D721Med (cell line): ENCODE measurements at places on chromosomes 6 and 20.

- DNase-seq: no peak
Measured at GRCh38 chr6:52635049-52635577, 35.8 kb upstream of the TMEM14A start.

DNA sequence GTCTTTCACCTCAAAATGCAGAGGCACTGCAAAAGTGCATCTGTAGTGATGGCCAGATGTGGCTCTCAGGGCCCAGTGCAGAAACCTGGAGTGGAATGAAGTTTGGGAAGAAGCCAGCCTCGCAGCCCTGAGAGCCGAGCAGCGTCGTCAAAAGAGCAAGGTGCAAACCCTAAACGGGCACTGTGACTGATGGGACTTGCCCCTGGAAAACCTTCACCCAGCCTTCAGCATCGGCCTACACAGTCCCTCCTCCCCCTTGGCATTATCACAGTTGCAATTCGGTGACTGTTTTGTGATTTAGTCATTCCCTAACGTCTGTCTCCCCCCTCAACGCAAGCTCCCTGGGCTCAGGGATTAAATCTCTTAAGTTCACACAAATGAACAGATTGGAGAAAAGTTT, 38.6 kb downstream of the TAF4 start:
- no peak for DNase-seq

DNA sequence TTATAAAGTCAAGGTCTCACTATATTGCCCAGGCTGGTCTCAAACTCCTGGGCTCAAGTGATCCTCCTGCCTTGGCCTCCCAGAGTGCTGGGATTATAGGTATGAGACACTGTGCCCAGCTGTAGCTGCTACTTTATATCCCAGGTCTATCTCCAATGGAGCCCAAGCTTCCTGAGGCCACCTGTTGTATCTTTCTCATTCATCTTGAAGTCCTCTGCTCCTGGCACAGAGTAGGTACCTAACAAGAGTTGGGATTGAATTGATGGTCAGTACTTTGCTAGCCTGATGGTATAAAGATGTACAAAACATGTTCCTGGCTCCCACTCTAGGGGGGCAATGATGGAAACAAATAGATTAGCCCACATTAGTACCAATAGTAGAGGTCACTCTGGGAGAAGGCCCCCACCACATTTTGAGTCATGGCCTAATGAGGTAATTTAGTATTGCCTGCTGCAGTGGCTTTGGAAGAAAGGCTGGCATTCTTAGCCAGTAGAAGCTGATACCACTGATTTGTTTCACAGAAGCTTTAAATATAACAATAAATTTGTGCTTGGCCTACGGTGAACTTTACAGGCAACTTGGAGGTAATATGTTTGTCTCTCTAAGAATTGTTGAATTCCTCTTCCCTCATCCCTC, 5.4 kb downstream of the PTPN1 start:
- DNase-seq: no peak

- DNase-seq: no peak
Measured at GRCh38 chr20:38222923-38223742, 37.4 kb downstream of the KIAA1755 start.

GRCh38 chr6:148968771-148969602, 222.2 kb downstream of the UST start:
- DNase-seq: no peak

DNA sequence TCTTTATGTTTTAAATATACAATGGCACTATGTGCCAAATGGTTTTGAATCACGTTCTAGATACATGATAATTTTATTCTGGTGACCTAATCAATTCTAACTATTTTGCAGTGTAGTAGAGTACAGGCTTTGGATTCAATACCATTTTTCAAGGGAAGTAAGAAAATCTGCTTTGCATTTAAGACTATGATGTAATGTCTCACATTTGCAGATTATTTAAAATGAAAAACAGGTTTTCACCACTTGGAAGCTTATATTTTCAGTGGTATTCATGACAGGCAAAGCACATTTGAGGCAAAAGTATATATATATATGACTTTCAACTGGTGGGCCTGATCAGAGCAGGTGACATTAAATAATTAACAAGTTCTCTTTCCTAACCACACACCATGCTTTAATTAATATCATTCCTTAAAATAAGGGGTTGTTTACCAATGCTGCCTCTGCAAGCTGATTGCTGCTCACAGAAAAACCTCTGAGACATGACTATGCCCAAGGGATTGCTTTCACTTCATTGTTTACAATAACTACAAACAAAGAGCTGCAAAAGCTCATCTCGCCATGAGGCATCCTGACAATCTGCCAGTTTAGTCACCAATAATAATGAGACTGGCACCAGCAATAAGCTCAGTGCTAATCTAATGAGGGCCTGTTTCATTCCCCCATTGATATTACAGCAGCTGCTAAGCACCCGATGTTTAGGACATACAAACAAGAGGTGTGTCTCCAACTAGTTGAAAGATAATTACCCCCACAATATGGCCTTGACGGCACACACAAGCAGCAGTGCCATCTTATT, 1176.0 kb upstream of the GJE1 start:
- DNase-seq: no peak

DNA sequence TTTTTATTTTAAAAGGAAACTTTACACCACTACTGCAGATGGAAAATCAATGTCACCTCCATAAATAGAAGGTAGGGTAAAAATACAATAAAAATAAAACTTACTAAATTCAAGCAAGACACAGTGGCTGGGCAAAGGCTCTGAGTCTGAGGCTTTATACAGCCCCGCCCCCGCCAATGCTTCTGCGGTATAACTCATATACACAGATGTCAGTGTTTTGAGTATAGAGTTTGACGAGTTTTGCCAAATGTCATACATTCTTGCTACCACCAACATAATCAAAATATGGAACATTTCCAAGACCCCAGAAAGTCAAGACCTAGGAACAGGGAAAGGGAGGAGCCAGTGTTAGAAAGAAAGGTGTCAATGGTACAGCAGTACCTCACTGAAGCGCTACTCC, 12.8 kb downstream of the NFATC2 start:
- no peak for DNase-seq

GRCh38 chr6:53825532-53826321, 30.9 kb downstream of the LRRC1 start:
- DNase-seq: no peak

DNA sequence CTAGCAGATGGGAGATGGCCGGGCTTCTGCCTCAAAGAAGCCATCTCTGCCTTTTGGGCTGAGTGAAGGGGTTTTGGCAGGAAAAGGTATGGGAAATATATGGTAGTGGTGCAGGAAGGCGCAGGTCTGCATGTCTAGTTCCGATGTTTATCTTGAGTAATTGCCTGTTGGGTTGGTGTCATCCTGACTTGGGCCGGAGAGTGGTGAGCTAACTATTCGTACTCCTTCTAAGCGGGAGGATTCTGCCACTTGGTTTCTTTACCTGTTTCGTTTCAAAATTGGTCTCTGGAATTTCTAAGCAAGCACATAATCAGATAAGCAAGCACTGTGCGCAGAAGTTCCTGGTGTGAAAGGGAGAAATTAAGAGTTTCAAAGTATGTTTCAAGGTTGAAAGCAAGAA, 229.6 kb downstream of the SAMD5 start:
- DNase-seq: no peak

DNA sequence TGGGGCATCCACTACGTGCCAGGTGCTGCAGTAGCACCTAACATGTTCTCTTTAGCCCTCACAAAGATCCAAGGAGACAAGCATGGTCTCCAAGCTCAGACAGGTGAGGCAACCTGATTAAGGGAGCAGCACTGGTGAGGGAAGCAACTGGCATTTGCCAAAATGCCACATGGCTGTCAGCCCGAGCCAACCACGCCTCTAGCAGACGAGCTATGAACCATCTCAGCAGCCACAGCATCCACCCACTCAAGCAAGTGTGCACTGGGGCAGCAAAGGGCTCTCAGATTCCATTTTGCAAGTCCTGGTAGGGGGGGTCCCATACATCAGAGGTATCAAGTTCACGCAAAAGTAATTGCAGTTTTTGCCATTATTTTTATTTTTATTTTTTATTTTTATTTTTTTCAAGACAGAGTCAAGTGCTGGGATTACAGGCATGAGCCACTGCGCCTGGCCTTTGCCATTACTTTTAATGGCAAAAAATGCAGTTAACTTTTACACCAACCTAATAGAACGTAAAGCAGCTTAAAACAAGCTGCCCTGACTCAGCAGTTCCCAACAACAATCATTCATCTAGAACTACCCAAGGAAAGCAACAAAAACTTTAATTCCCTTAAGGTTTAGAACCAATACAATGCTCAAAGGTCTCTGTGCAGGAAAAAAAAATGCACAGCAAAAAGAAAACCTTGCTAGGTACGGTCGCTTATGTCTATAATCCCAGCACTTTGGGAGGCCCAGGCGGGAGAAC, 36.3 kb upstream of the SPDEF start:
- no peak for DNase-seq

DNA sequence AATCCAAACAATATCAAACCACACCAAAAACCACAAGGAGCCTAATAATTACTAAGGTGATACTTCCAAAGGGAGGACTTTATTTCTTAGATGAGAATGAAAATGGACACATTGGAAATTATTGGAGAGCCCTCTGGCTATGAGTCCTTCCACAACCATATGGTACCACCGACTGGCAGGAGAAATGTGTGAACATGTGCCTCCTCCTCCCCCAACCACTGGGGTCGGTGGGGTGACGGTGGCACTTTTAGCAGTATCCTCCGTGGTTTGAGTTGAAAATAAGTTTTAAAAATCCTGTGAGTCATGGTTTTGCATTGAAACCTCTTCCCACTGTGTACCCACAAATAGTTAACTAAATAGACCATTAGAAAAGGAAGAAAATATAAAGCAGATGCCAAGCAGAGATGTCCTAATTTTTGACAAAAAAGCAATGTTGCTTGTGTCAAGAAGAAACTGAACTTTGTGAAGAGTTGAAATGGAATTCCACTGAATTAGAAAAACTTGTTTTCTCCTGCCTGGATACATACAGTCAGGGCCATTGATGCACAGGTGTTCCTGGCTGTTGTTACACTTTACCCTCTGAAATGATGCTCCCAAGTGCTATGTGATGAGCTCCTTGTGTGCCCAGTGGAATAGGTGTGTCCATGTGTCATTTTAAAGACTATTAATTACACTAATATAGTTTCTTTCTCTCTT, 3.2 kb downstream of the EDN1 start:
- DNase-seq: no peak

- no peak for DNase-seq
Measured at GRCh38 chr6:41604006-41604405, 34.3 kb upstream of the MDFI start.

DNA sequence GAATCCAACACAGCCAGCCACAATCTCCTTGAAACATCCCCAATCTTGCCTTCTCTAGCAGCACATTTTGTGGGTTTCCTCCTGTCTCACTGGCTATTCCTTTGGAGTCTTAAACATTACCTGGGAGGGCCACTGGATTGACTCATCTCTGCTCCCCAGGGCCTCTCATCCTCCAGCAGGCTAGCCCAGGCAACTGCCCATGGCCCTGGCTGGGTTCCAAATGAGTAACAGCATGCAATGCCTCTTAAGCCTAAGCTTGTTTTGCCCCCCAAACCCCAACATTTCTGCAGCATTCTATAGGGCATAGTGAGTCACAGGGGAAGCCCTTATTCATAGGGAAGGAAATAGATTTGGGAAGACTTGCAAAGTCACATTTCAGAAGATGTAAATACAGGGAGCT, 204.9 kb downstream of the FOXA2 start:
- DNase-seq: no peak

DNA sequence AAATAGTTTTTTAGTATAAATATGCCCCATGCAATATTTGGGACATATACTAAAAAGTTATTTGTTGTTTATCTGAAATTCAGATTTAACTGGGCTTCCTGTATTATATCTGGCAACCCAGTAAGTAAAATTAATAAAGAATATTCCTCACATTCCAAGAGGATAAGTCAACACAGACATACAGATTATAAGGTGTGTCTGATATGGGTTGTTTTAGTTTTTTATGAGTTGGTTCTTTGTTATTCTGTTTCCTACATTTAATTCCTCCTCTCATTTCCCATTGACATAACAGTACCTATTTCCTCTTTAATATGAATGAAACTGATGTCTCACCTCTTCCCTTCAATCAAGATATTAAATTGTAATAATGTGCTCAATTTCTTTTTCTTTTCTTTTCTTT, 1.7 kb upstream of the PLA2G7 start:
- DNase-seq: no peak

DNA sequence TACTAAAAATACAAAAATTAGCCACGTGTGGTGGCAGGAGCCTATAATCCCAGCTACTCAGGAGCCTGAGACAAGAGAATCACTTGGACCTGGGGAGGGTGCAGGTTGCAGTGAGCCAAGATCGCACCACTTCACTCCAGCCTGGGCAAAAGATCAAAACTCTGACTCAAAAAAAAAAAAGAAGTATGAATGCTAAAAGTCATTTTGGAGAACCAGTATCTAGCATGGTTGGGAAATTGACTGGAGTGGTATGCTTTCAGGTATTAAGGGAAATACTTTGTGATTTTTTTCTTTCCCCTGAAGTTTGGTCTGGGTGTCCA, 30.1 kb downstream of the PCMT1 start:
- DNase-seq: no peak

- DNase-seq: no peak
Measured at GRCh38 chr6:14819001-14819400, 426.9 kb upstream of the JARID2 start.

DNA sequence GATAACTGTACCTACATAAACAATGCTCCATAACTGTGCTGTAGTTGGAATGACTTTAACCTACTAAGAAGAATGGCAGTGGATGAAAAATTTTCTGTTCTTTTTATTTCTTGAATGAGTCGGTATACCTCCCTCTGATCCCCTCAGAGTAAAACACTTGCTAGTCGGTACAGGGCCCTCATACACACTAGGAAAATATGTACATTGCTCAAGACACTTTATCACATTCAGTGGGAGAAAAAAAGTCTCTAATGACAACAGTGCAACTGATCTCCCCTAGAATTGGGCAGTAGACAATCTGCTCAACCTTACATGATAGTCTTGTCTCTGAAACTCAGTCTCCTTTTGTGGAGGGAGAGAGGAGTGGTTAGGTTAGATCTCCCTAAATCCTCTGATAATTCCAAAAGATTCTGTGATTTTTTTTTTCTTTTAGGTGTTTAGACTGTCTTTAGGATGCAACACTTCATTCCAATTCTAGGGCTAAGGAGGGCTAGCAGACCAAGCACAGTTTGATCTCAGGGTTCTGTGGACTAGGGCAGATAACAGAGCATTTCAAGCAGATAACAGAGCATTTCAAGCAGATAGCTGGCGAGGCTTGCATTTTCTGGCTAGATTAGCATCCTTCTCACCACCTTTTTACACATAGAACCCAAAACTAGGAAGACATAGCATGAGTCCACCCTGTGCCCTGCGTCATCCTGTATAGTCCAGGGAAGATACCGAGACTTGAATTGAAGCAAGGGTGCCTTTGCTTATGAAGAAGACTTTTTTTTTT, 100.3 kb upstream of the TNFAIP3 start:
- DNase-seq: no peak

DNA sequence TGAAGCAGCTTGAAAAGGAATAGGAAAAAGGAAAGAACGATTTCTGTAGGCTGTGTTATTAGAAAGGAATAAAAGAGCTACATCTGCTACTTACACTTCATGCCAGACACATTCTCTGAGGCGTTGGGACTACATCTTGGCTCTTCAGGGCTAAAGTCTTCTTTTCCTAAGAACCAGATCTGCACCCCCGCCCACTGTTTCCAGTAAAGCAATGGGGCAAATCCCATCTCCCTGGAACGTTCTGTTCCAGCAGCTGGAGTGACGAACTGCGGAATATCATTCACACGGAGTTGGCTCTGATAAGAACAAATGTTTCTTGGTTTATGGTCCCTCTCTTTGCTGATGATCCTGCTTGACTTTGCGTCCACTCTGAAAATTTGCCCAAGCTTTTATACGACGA, 26.9 kb downstream of the FAM50B start:
- DNase-seq: no peak
